Uterus (tissue), 4 donors: ENCODE measurements at places on chromosomes 6 and 20. TPM values are rescaled to one million over a fixed set of nuclear protein-coding genes. Genes with fewer than 3 reads are reported as not detected.
A peak's percentile ranks its signal among the peaks of the same experiment; 100 is the strongest.

DNA sequence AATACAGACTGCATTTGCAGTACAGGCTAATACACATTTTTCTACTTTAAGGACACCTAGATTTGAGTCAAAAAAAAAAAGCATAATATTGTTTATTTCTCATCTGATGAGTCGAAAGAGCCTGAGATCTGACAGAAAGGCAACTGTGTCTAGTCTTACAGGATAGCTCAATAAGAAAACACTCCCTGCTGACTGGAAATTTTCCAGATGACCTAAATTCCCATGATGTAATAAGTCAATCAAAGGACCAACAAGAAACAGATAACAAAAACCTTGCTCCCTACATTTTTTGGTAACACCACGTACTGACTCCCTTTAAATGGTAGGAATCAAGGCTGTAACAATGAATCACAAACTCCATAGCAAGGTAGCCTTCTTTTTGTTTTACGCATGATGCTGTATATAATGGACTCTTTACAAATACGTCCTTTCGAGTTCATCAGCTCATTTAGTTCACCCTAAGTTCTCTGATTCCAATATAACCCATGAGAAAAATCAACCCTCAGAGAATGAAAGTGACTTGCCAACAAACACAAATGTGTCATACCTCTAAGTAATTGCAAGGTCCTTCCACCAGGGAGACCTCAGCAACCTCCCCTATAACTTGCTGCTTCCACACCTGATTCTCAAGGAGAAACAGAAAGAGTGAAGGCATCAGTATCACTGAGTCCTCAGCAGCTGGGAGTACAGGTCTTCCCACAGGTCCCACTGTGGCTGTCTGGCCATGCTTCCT is 12.1 kb downstream of the TBX18 start:
- no peak for DNase-seq

DNA sequence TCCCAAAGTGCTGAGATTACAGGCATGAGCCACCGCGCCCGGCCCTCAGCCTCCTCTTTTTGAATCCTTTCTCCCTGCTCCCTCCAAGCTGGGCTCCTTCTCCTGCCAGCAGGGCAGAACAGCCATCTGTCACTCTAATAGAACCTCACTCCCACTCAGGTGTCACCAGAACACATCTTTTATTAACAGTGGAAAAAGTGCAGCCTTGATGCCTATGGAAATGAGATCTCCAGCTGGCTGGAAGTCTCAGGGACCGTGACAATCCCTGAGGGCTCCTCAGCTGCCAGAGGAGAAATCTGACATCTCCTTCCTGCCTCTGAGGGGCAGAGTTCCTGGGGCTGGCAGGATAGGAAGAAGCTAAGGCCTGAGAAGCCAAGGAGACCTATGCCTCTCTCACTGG is 28.0 kb downstream of the TMC2 start:
- DNase-seq = no peak

- DNase-seq = no peak
Measured at GRCh38 chr20:47883186-47883585, 97.9 kb upstream of the SULF2 start.

DNA sequence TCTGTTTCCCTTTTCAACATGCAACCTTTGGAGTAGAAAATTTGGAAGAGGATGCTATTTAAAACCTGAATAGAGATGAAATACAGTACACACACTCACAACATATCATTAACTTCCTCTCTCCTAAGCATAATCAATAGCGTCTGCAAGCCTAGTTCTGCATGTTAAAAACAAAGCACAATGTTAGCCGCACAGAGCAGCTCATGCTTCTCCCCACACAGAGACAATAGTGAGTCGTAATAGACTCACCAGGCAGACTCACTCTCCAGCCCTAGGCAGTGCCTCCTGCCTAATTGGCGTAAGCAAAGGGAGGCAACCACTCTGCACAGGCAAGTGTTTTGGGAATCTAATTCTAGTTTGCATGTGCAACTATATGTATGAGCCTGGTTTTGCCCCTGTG is 45.8 kb upstream of the ARID1B start:
- DNase-seq = no peak

Gene SNAP25
- total RNA-seq = 19.6 TPM

Gene ANKRD66
- 2.3 TPM for total RNA-seq

- DNase-seq = no peak
Measured at GRCh38 chr6:87762116-87762515, 60.1 kb upstream of the AKIRIN2 start.

GRCh38 chr6:53107091-53107490 is 41.5 kb downstream of the GCM1 start:
- no peak for DNase-seq

DNA sequence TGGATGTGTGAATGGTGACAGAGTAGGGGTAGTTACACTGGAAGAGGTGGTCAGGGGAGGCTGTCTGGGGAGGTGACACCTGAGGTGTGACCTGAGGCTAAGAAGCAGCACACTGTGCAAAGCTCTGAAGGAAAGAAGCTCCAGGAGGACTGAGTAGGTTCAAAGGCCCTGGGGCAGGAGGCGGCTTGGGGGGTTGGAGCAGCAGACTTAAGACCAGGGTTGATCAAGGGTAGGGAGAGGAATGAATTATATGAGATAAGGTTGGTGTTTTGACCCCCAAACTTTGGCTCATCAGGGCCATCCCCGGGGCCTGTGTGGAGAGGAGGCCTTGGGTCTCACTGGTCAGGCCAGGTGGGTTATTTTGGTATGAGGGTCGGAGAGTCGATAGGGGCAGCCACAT is 166.1 kb downstream of the GRM4 start:
- DNase-seq = peak; percentile 8

Gene ARG1
- total RNA-seq = 1.3 TPM

Gene RBL1
- 0.51 TPM for total RNA-seq

DNA sequence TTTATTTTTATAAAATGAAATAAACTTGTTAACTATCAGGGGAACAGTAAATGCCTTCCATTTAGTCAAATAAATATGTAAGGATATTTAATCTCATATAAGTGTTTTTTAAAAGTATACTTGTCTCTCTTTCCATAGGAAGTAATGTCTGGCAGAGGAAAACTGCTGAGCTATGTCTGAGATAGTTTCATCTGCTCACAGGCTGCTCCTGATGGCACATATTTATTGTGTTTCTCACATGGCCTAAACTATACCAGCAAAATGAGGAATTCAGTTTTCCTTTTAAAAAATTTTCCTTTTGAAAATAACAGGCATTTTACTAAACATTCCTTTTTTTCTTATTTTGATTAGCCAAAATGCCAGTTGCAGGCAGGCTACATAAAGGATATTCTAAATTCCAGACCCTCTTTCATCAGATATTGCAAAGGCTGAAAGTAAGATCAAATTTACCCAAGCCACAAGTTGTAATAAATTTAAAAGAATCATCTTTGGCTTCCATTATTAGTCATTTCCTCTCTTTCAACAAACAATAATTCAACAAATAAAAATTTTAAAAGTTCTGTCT is 60.1 kb upstream of the RNF146 start:
- no peak for DNase-seq

DNA sequence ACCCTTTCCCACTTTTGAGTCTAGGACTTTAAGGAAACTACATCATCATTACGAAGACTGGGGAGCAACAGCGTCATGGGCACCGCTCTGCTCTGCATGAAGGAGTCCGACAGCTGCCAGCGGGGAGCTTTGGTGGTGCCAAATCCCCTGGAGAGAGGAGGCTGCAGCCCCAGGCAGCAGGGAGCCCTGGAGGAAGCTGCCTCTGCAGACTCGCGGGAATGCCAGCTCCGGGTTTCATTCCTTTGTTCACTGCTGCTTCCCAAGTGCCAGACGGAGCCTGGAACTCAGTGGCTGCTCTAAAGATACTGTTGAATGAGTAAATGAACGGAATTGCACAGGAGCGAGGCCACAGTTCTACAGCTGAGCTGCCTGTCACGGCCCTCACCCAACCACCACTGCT is 196.5 kb upstream of the THBS2 start:
- no peak for DNase-seq

- no peak for DNase-seq
Measured at GRCh38 chr6:158283304-158283980, 28.8 kb upstream of the TULP4 start.

Gene BMP6
- 3.2 TPM for total RNA-seq

- DNase-seq = peak; percentile 39
Measured at GRCh38 chr20:7841971-7842310, 98.3 kb downstream of the HAO1 start.

Gene SLC17A1
- not detected for total RNA-seq

- peak; percentile 47 for DNase-seq
Measured at GRCh38 chr6:43990275-43990626, 137.0 kb downstream of the MRPL14 start.

DNA sequence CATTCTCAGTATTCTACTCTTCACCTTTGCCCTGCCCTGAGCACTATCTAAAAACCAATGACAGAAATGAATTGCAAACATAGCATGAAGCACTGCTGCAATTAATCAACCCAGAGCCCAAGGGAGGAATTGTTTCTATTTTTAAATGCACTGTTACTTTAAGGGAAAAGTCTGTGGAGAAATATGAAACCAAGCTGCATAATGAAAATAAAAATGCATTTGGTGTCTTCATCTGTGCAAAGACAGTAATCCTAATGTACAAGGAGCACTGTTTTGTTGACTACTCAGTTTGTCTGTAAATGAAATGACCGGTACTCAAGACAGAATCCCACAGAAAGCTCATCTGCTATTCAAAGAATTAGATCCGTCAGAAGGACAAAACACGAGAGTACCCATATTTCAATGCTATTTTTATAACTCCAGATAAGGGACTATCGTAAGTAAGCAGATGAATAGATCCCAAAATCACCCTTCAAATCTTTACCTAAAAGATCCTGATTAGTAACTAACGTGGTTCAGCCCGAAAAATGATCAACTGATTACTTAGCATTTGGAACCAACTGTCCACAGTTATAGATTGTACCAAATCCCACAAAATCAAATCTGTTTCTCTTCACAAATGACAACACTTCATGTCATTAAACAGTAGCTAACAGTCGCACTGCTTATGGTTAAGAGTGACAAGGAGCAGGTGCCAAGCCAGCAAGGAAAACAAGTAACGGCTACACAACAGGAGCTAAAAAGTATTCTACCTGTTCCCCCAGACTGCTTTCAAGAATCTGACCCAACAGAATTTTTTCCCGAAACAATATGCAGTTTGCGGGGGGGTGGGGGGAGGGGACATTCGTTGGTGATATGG is 2.4 kb downstream of the KIF13A start:
- no peak for DNase-seq

Gene VGLL2
- total RNA-seq = not detected

DNA sequence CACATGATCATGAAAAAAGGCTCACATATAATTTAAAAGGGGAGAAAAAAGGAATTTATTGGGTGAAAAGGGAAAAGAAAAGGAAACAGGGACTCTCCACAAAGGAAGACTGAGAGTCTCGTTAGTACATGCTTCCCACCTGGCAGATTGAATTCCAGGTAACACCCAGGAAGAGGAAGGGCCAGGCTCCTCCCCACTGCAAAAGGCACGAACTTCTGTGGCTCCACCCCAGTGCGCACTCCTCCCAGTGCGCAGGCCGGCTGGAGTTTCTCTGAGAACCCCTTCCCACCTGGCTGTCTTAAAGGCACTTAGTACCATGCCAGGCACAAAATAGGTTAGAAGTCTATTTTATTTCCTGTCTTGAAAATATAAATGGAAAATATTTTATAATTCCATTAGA is 129.8 kb downstream of the COL12A1 start:
- DNase-seq = no peak

DNA sequence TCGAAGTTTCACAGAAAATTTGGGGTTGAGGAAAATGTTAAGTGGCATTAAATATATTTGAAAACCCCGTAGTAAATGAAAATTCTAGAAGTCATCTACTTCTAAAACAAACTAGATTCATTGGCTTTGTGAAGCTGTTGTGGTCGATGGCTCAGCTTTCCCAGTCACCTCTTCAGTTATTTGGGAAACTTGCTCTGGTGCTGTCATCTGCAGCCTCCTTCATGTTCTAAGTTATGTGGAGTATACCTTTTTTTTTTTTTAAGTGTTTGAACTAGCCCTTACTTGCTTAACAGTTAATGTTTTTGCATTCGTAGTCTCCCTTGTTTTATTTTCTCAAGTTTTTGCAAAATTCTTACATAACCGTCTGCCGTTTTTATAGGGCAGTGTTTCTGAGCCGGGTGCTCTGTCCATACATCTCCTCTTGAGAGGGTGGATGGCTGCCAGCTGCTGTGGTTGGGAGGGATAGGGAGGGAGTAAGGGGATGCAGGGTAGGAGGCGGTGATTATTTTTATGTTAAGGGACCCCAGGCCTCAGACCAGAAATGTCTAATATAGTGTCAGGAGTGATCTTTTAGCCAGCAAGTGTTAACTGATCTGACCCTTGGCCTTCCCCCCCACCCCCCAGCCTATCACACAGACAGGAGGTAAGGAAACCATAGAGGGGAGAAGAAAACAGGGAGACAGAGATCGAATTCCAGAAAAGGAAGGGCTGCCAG is 7.1 kb downstream of the RREB1 start:
- DNase-seq = no peak

DNA sequence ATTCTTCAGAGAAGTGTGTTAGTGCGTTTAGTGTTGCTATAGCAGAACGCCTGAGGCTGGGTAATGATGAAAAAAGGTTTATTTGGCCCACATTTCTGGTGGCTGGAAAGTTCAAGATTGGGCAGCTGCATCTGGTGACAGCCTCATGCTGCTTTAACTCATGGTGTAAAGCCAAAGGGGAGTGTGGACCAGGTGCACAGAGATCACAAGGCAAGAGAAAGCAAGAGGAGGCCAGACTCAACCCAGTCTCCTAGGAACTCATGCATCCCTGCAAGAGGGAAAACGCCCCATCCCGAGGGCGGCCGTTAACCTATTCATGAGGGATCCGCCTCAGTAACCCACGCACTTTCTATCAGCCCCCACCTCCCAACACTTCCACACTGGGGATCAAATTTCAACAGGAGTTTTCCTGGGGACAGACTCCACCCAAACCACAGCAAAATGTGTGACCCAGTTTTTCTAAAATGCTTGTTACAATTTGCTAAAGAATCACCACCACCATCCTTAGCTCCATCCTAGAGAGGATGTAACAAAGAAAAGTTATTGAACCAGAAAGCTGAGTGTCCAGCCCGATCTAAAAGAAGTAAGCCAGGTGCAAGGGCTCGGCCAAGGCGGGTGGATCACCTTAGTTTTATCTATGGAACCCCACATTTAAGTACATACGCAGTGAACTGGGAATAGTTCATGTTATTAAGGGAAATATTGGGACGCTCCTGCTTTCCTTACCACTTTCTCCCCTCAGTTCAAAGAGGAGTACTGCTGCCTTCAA is 164.8 kb downstream of the QKI start:
- no peak for DNase-seq

- no peak for DNase-seq
Measured at GRCh38 chr20:63314566-63315239, 21.7 kb downstream of the COL20A1 start.

Gene SNAP91
- not detected for total RNA-seq

- no peak for DNase-seq
Measured at GRCh38 chr20:46883892-46884291, 10.8 kb upstream of the EYA2 start.

GRCh38 chr6:148915810-148916209 is 169.0 kb downstream of the UST start:
- DNase-seq = no peak

- DNase-seq = no peak
Measured at GRCh38 chr6:16403831-16404230, 165.4 kb downstream of the GMPR start.
